ENCODE measurements at places on chromosomes 2 and 18. TPM values are rescaled to one million over a fixed set of nuclear protein-coding genes. Genes with fewer than 3 reads are reported as not detected.
A peak's percentile ranks its signal among the peaks of the same experiment; 100 is the strongest.

DNA sequence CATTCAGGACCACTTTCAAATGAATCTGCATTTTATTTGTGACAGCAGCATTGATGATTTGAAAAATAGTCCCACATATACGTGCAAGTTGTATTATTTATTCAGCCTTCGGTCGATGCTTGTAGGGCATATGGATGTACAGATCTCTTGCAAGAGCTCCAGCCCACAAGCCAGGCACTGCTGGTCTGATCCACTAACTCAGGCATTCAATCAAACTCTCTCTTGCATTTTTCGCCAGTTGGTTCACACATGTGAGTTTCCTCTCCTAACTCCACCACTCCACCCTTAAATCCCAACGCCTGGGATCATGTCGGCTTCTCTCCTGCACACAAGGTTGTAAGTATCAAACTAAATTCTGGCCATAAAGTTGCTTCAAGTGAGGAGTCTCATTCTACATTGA is 318.7 kb downstream of the CYP26B1 start:
- no peak for DNase-seq

GRCh38 chr2:71725836-71726235 is 272.5 kb downstream of the DYSF start:
- DNase-seq, result no peak

GRCh38 chr18:23735021-23735464 is 45.8 kb downstream of the LAMA3 start:
- no peak for DNase-seq

DNA sequence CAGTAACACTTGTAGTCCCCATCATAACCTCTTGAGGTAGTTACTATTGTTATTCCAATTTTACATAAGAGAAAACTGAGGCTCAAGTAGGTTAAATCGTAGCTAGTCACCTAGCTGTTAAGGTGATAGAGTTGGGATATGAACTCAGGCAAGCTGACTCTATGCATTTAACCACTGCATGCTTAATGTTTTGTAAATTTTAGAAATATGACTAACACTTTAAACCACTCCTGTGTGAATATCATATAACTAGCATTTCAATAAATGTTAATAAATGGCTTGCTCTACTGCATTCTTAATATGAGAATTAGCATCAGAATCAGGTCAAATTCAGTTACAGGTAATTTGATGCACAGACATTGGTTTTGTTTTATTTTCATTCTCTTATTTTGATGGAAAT is 35.6 kb upstream of the CREB1 start:
- no peak for DNase-seq

SAG gene
- total RNA-seq, result not detected

- no peak for DNase-seq
Measured at GRCh38 chr2:16630463-16630862, 35.2 kb downstream of the CYRIA start.

EMX1 gene
- total RNA-seq, result not detected

DNA sequence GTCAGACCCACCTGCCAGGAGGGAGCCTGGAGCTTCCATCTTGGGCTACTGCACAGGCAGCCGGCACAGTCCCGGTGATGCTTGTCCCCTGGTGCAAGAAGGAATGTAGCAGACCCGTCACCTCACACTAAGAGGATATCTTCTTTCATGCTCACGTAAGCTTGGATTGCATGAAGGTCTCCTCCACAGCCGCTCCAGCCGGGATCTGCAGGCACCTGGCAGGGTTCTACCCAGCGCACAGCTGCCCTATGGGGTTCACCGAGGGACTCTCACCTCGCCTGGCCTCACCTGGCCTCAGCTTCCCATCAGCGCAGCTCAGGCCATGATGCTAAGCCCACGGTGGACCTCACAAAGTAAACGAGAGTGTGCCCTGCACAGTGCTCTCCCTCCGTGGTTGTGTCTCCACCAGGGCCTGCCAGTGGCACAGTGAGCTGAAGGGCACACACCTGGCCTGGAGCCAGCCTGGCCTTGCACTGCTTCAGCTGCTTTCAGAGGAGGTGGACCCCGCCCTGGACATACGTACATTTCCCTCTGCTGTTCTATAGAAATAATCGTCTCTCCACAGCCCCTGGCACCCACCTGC is 239.1 kb downstream of the SEPTIN10 start:
- no peak for DNase-seq

- peak; percentile 17 for DNase-seq
Measured at GRCh38 chr2:159285929-159286708, at the start of gene WDSUB1. WDSUB1 (minus strand) TSS chr2:159286703; CDS start chr2:159283069, 3,634 bp downstream.

GRCh38 chr2:21928292-21928691 is 804.5 kb downstream of the TDRD15 start:
- no peak for DNase-seq

GRCh38 chr2:118197011-118197675 is 108.9 kb downstream of the INSIG2 start:
- no peak for DNase-seq

GRCh38 chr18:6256521-6256920 is 158.2 kb downstream of the L3MBTL4 start:
- no peak for DNase-seq

- DNase-seq, result no peak
Measured at GRCh38 chr2:39902103-39902502, 123.0 kb upstream of the THUMPD2 start.

DNA sequence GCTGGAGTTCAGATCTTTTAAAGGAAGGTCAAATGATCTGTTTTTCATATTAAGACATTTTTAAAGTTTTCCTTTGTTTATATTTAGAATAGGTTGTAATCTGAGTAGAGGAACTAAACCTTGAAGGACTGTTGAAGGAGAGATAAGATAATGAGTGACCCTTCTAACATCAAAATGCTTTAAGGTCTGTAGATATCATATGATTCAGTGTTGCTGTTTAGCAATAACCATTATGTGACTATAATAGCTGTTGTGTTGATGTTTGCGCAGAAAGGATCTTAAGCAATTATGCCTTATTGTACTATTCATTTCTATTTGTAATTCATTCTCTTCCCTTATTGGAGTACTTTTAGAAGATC is 60.0 kb downstream of the SLC16A14 start:
- no peak for DNase-seq

DNA sequence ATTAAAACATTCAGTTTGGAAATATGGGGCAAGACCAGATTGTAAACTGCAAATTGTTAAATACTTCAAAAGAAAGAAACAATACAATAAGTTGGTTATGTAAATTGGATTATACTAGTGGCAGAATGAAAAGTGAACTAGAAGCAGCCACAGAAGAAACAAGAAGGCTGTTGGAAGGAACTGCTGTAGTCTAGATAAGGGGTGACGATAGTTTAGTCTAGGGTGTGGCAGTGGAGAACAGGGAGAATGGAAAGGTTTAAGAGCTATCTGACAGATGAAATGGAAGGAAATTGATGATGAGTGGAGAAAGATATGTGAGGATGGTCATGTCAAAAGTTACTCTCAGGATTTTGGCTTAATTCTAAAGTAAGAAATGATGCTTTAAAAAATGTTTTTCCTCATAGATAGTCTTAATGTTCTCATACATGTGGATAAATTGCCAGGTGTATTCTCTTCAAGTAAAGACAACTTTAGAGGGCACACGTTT is 179.7 kb downstream of the GPD2 start:
- no peak for DNase-seq

SANBR gene
- 14.2 TPM for total RNA-seq

DNA sequence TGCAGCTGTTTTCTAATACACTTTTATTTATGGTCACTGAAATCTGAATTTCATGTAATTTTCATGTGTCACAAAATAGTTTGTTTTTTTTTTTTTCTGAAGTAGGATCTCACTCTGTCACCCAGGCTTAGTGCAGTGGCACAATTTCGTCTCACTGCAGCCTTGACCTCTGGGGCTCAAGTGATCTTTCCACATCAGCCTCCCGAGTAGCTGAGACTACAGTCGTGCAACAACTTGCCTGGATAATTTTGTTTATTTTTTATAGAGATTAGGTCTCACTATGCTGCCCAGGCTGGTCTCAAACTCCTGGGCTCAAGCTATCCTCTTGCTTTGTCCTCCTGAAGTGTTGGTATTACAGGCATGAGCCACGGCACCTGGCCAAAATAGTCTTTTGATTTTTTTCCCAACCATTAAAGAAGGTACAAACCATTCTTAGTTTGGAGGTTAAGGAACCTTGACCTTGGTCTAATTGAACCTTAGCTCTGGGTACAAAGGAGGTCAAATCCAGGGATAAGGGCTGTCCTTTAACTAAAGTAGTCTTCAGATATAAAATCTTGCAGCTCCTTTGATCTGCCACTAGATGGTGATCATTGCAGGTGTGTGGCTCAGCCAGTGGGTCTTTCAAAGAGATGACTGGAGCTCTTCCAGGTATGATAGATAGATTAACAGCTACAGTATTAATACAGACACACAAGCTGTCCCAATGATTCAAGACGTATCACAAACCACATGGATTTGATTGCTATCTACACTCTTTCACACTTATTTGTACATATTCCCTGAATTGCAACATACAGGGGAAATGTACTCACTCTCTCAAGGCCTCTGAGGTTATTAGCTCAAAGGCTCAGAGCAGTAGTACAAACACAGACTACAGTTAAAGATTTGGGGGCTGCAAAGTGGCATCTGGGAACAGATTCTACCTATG is 4.7 kb upstream of the KRCC1 start:
- no peak for DNase-seq

DNA sequence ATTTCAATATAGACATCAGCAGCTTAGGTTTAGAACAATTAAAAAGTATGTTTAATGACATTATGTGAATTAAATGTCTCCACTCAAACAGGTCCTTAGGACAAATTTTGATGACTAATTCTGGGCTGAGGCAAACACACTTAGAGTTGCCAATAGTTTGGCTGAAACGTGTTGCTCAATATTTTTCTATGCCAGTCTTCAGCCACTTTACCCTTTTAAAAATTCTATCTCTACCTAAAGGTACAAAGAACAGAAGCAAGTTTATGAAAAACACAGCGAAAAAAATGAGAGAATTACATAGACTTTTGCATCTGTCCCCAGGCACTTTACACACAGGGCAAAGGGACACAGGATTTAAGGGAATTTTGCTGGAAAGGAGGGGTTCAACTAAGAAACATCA is 4.5 kb downstream of the IDH1 start:
- no peak for DNase-seq

GRCh38 chr18:65215865-65216466 is 534.8 kb upstream of the CDH7 start:
- DNase-seq, result no peak

DNA sequence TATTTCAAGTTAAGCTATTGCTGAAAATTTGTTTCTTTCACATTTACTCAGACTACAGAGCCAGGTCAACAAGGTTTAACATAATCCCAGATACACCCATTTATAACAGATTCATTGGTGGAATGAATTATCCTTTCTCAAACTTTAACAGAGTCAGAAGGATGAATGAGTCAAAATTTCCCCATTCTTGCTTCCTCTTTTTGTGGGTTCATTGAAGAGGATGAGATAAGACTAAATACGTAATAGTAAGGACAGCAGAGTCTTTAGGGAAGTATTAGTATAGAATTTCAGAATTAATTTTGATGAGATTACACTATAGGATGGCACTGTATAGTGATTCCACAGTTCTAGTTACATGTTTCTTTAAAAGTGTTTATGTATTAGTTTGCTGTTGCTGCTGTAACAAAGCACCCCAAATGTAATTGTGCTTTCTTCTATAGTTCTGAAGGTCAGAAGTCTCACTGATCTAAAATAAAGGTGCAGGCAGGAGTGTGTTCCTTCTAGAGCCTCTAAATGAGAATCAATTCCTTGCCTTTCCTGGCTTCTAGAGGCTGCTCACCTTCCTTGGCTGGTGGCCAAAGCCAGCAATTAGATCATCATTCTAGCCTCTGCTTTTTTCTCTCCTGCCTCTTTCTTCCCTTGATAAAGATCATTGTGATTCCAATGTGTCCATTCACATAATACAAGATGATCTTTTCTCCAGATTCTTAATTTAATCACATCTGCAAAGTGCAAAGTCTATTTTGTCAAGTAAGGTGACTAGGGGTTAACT is 309.3 kb upstream of the PIK3C3 start:
- DNase-seq, result no peak

DNA sequence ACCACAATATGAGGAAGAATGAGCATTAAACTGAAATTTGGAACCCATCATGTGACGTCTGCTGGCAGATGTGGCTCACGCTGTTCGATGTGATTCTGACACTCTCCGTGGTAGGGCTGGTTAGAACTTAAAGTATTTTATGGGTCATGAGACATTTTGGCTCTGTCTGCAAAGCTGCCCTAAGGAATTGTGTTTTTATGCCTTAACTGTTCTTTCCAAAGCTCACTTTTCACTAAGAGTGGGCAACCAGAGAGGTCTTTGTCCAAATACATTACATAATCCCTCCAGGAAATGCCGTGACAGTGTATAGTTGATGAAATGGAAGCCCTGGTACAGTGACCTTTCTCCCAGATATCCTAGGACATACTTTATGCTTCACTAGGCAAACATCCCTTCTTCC is 119.1 kb downstream of the AQP4 start:
- DNase-seq, result no peak

- DNase-seq, result no peak
Measured at GRCh38 chr2:145273840-145274239, 753.9 kb upstream of the ZEB2 start.

M1AP gene
- total RNA-seq, result 4.5 TPM

- DNase-seq, result no peak
Measured at GRCh38 chr18:34773378-34773777, 63.3 kb downstream of the DTNA start.

- DNase-seq, result no peak
Measured at GRCh38 chr2:54377901-54378493, 78.1 kb upstream of the SPTBN1 start.

ELOA2 gene
- total RNA-seq, result not detected

GRCh38 chr2:239945751-239946561 is 79.2 kb downstream of the NDUFA10 start:
- no peak for DNase-seq

NUP35 gene
- 29.6 TPM for total RNA-seq

DNA sequence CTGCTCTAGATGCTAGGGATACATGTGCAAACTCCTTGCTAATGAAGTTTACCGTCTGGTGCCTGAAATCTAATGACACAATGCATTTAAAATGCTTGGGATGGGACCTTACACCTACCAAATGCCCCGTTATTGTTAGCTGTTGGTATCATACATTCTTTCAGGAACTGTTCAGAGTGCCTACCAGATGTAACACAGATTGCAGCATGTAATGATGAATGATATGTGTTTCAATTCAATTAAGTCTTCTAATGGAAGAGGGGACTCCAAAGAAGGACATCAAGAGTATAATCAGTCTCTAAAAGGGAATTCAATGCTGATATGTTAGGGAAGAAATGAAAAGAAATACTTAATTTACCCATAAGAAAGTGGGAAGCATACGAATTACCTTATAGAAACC is 3.2 kb downstream of the LYPD6 start:
- no peak for DNase-seq

FN1 gene
- total RNA-seq, result 6,415 TPM

GRCh38 chr2:218262631-218263586 is 2.1 kb downstream of the GPBAR1 start:
- no peak for DNase-seq

All from thoracic aorta (tissue), 2 donors.